ENCODE measurements at places on chromosomes 5 and 9.

DNA sequence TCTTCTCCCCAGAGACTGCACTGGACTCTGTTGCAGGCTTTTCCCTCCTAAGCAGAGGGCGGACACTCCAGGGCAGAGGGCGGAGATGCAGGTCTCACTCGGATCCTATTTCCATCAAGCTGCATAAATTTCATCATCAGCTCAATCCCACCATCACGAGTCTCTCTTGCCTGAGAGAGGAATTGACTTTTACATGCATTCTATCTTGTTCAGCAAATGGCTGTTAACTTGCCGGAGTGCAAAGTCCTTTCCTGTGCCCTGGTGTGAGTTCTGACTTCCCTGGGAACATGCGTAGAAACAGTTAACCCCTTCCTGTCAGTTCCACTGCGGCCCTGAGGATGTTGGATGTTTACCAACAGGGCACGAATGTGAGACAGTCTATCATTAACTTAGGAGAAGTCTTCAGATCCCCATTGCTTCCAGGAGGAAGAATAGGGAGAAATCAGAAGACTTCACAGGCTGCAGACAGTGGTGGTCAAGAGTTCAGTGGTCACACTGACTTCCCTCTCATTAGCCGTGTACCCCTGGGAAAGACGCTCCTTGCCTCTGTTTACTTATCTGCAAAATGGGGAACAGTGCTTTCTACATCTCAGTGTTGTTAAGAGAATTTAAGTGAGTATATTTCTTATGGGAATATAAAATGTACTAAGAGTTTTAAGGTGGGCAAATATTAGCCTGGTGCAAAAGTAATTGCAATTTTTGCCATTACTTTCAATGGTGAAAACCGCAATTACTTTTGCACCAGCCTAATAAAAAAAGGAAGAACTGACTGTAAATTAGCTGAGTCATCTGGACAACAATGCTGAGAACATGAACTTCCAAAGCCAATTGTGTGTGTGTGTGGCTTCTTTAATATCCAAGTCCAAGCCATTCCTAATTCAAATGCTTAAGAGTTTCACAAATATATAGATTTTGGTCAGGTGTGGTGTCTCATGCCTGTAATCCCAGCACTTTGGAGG is 248.0 kb downstream of the DRD1 start:
- DNase-seq, result no peak

DNA sequence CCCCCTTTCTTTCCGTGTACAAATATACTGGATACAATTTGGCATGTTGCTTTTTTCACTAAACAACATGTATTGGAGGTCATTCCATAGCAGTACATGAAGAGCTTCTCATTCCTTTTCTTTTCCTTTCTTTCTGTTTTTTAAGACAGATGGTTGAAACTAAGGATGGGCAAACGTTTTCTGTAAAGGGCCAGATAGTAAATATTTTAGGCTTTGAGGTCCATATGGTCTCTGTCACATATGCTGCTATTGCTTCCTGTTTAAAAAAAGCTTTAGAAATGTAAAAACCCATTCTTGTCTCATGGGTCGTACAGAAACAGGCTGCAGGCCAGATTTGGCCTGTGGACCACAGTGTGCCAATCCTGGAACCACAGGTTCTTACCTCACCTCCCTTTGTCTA is 160.1 kb downstream of the ACER2 start:
- DNase-seq, result no peak

DNA sequence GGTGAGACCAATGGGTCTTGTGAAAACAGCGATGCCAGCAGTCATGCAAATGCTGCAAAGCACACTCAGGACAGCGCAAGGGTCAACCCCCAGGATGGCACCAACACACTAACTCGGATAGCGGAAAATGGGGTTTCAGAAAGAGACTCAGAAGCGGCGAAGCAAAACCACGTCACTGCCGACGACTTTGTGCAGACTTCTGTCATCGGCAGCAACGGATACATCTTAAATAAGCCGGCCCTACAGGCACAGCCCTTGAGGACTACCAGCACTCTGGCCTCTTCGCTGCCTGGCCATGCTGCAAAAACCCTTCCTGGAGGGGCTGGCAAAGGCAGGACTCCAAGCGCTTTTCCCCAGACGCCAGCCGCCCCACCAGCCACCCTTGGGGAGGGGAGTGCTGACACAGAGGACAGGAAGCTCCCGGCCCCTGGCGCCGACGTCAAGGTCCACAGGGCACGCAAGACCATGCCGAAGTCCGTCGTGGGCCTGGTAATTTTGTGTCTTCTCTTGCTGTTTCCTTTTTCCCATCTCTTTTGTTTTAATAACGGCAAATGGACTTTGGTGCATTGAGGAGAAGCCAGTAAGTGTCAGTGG is 98.0 kb downstream of the EHMT1 start:
- no peak for DNase-seq

GRCh38 chr5:56386046-56386445 is 152.9 kb upstream of the ANKRD55 start:
- DNase-seq, result no peak

- DNase-seq, result no peak
These were observed 63.1 kb downstream of the ADAMTS6 start for GRCh38 chr5:65418661-65419060.

DNA sequence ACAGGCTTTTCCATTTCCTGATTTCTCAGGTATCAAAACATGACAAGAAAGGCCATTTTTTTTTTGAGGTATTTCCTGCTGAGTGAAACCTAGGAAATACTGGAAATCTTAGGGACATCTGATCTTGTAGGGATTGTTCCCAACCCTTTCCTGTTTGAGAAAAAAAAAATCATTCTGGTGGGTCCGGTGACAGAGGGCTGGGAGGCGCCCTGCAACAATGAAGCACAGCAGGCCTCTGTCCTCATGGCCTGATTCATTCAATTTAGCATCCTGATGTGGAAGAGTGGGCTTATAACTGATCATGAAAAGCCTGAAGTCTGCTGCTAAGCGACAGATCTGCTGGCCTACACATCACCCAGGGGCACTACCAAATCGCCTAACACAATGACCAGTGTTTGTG is 3.0 kb upstream of the C9orf153 start:
- DNase-seq, result no peak

- DNase-seq, result no peak
These were observed 47.3 kb downstream of the RASGEF1C start for GRCh38 chr5:180161420-180162303.

DNA sequence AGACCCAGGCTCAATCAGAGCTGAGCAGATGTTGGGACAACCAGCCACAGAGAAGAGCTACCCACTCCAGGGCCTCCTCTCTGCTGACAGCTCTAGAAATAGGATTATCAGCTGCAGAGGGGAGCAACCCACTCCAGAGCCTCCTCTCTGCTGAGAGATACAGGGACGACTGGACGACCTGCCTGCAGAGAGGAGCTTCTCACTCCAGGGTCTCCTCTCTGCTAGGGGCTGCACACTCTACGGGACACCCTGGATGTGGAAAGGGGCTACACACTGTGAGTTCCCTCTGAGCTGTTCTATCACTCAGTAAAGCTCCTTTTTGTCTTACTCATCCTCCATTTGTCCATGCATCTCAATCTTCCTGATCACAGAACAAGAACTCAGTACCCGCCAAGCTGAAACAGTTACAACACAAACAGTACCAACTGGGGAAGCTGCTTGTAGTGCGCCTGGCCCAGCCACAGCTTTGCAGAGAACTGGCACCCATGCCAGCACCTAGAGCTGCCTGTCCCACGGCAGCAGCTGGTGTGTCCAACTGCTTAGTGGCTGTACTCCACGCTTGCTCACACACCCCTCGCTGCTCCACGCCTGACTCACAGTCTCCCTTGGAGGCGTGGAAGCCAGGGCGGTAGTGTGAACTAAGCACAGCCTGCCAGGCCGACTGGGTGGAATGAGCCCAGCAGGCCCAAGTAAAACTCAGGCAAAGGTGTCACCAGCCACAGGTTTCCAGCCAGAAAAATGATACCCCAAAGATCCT is 56.8 kb downstream of the PRELID2 start:
- no peak for DNase-seq

DNA sequence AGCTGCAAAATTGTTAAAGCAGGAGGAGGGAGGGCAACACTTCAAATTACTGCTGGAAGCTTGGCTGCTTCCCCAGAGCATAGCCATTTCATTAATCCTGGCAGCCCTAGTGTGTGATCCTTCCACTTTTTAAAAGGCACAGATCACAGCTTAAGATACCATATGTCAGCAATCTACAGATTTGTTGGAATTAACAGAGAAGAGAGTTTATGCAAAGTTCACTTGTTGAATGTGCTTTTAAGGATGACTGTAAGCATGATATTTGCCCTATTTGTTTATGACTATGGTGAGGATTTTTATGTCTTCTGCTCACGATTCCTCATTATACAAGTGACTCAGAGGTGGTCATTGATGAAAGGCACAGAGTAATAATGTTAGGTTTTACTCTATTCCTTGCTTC is 156.0 kb upstream of the CDKN2B start:
- DNase-seq, result no peak

GRCh38 chr9:36625006-36625615 is 52.4 kb downstream of the MELK start:
- no peak for DNase-seq

DNA sequence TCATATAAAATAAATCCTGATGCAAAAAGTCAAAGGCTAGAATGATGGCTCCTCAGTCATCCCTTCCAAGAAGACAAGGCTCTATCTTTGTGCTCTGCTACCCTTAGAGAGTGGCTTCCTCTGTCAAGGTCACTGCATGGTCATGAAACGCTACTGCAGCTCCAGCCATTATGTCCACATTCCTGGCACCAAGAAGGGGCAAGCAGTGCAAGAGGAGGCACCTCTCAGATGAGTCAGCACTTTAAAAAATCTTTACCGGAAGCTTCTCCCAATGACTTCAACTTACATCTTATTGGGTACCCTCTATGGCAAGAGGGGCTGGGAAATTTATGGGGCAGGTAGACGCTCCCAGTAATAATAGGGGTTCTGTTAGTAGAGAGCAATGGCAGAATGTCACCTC is 129.5 kb upstream of the CPEB4 start:
- no peak for DNase-seq

DNA sequence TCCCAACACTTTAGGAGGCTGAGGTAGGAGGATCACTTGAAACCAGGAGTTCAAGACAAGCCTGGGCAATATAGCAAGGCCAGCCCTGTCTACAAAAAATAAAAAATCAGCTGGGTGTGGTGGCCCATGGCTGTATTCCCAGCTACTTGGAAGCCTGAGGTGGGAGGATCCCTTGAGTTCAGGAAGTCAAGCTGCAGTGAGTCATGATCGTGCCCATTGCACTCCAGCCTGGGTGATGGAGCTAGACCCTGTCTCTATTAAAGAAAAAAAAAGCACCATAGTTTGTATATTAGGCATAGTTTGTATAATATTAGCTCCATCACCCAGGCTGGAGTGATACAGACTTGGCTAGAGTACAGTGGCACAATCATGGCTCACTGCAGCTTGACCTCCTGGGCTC is 9.6 kb upstream of the NME5 start:
- DNase-seq, result no peak

DNA sequence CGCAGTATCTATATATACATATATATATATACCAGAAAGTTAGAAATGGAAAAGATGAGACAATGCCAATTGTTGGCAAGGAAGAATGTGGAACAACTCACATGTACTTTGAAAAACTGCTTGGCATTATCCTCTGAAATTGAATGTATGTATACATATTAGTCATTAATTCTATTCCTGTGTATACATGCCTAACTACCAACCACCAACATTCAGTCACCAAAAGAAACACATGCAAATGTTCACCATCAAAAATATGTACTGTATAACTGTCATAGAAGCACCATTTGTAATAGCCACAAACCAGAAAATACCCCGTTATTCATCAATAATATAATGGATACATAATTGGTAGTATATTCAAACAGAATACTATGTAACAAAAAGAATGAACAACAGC is 330.2 kb upstream of the GRAMD2B start:
- no peak for DNase-seq

DNA sequence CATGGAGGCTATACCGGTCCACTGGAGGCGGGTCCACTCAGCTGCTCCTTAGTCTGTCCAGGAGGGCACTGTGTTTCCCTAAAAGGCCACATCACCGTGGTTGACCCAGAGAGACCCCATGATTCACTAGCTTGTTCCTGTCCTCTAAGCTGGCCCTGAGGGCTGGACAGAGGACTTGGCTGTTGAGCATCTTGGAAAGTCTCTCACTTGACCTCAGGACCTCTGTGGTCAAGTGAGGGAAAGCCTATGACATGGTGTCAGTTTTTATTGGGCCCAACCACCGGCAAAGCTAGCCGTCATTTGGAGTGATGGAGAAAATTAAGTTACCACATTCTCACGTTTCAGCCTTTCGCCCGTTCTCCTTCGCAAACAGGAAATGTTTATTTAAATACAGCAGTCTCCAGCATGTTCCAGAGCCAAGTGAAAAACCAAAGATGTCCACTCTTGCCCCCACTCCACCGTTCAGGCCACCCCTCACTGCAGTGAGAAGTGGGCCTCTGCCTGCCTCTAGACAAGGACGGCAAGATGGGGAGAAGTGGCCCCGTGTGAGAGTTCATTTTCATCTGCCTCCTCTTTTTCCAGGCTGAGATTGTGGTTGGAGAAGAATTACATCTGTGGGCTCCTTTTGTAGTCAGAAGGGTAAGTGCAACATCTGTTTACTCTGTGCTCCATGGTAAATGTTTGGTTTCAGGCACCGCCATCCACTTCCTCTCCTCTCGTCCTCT is 4.4 kb downstream of the SLIT3 start:
- no peak for DNase-seq

DNA sequence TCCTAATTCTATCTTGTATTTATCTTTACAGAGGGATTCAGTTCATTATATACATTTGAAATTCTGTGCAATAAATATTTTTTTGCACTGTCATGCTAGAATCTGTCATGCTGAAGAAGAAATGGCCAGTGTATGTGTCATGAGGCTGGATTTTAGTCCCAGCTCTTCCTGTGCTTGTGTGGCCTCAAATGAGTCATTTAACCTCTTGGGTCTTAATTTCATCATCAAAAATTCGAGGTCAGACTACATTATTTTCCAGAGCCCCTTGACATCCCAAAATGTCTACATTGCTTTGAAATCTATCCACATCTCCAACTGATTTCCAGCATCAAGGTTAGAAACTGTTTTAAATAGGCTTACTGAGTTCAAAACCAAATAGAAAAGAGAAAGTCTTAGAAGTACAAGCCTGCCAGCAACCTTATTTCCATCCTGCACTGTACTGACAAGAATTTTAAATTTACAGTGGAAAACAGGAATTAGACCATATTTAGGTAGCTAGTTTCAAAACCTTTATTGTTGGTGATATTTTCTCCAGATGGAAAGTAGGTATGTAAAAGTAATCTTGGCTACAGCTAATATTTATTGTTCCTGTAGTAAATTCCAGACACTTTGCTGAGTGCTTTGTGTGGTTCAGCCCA is 96.7 kb upstream of the MAMDC2 start:
- no peak for DNase-seq

DNA sequence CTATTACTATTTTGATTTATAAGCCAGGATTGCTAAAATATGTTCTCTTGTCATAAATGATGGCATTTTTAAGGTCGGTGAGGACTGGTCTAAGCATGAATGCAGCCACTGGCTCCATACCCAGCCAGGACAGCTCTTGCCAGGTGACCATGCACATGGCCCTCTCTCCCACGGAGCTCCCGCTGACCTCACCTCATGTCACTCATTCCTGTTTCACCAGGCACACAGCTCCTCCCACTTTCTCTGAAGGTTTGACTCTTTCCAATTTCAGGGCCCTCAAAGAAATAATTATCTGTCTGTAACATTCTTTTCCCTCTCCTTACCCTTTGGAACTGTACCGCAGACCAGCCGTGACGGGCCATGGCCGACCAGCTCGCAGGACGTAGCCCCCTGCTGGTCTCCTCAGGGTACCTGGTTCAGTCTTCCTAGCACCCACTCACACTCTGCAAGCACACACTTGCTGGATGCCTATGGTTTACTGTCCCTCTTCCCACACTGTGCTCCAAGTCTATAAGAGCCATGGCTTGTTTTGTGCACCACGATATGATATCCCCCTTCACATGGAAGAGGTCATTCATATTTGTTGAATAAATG is 72.5 kb downstream of the LIFR start:
- DNase-seq, result no peak

All from stimulated activated CD8-positive, alpha-beta memory T cell treated with anti-CD3 and anti-CD28 coated beads, Interleukin-4, amount 100 ng/mL, for 4 hours (primary cell).